Nucleus accumbens (tissue), 56 donors: ENCODE measurements at places on chromosomes 12 and 14.

GRCh38 chr12:12008232-12008850, 62.4 kb upstream of the BCL2L14 start:
- DNase-seq, result no peak

DNA sequence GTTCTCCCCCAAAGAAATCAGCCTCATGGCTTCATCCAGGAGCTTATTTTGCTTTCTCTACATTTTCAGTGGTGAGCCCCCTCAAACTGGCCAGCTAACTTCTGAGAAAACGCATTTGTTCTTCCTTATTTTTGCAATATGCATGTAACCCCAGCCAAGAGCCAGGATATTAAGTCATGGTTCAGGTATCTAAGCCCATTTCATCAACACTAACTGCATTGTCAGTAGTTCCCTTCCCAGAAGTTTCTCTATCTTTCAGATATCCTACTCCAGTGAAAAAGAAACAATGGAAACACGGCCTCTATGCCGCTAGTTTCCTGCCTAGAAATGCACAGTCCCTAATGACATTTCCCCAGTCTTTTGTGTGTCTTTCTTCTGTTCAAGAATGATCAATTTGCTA, 102.8 kb upstream of the RASSF8 start:
- DNase-seq, result no peak

GRCh38 chr14:69614592-69614991, 3.2 kb downstream of the SUSD6 start:
- no peak for DNase-seq

DNA sequence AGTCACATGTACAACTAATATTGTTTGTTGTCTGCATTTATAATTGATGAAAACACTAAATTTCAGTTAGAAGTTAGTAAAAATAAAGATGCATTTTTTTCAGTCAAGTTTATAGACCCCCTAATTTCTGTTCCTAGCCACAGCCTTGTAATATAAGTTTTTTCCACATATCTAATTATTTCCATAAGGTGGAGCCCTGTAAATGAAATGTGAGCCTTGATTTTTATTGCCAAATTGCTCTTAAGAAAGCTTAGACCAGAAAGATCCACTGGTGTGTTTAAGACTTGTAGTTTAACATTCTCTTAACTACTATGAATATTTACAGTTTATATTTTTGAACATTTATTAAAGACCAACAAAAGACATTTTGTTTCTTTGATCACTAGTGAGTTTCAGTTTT, 322.1 kb upstream of the RGS6 start:
- DNase-seq, result no peak

- no peak for DNase-seq
Observed at GRCh38 chr14:35213869-35214387, 78.3 kb upstream of the PSMA6 start.

DNA sequence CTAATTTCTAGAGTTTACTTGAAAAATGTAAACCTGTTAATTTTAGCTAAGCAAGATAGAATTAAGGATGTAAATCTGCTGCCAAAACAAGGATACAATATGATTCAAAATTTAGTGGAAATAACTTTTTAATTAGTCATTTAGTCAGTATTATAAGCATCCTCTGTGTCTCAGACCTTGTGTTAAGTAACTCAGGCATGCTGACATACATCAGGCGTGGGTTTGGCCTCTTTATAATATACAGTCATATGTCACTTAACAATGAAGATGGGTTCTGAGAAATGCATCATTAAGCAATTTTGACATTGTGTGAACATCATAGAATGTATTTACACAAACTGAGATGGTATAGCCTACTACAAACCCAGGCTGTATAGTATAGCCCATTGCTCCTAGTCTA, 386.9 kb downstream of the ZFP36L1 start:
- no peak for DNase-seq

- DNase-seq, result no peak
Observed at GRCh38 chr14:71141701-71142374, 234.6 kb downstream of the PCNX1 start.

DNA sequence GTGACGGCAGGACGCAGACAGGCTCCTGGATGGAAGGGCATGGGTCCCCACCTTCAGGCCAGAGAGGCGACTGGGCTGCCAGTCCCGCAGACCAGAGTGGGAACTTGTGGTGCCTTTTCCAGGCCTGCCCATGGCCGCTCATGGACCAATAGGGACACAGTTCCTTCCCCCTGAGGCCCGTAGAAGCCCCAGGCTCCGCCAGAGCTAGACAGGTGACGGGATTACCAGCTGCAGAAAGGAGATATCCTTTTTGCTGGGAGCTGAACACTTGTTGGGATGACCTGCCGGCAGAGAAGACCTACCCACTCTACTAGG, 73.6 kb upstream of the RASSF8 start:
- no peak for DNase-seq

DNA sequence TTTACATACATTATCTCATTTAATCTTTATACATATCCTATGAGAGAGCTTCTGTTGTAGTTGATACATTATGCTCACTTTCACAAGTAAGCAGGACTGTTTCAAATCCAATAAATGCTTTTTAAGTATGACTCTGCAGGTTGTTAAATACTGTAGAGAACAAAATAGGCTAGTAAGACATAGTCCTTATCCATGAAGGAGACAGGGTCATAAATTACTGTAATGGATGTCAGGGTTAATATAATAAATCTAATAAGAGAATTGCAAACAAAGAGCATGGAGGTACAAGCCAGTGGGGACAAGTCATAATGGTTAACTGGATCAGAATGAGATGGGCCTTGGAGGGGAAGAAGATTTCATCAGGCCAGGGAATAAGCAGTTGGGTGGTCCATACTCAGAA, 303.8 kb upstream of the RGS6 start:
- no peak for DNase-seq

GRCh38 chr14:23435543-23436326, at the start of gene MYH7:
Gene MYH7 (minus strand): TSS chr14:23435660. CDS start chr14:23433732, 1,928 bp downstream.
- DNase-seq, result no peak

DNA sequence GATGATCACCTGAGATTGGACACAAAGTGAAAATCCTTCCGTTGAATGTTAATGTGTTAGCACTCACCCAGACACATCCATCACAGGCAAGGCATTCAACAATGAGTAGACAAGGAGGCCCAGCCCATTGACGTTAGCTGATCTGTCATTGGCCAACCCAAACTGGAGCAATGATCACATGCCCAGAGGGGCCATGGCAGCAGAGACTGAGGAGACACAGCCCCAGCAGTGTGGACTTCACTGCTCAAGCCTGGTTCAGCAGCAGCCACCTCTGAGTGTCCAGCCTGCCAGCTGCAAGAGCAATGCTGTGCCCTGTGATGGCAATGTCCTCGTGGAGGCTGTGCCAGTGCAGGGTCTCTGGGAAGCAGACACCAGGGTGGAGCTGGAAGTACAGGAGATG, 622.2 kb downstream of the AACS start:
- no peak for DNase-seq

DNA sequence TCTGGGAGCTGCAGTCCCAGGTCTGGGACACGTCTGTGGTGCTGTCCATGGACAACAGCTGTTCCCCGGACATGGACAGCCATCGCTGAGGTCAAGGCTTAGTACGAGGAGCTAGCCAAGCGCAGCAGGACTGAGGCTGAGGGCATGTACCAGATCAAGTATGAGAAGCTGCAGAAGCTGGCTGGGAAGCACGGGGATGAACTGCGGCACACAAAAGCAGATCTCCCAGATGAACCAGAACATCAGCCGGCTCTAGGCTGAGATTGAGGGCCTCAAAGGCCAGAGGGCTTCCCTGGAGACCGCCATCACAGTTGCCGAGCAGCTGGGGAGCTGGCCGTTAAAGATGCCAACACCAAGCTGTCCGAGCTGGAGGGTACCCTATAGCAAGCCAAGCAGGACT, 375.3 kb downstream of the SEC23A start:
- DNase-seq, result no peak

- DNase-seq, result no peak
Observed at GRCh38 chr12:66352197-66352596, 49.9 kb downstream of the HELB start.

DNA sequence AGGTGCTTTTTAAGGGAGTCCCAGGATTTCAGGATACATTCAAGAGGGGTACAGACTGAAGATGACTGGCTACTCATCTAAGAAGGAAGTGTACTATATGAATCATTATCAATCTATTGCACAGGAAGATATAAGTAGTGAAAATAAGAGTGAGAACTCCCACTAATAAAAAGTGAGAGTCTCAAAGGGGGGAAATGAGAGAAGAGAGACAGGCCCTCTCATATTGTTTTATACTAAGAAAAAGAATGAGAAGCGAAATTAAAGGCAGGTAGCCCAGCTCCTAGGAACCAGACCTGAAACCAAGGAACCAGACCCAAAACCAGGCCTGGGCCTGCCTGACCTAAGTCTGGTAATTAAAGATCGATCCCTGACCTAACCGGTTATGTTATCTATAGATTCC, 54.6 kb downstream of the TESPA1 start:
- no peak for DNase-seq

DNA sequence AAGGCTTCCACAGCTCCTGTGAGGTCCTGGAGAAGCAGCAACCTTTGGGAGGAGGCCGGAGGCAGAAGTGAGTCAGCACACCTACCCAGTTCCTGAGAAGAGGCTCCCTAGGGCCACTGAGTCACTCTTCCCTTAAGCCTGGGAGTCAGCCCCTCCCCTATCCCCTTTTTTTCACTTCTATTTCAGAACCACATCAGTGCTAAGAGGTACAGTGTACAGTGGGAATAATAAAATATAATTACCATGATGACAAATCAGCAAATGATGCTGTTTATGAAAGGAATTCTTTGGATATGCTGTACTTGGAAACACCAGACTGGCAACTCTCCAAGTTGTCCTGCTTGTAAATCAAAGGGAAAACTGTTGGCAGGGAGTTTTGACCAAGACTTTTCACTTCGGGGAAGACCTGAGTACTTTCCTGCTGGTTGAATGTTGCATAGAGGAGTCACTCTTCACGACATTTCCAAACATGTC, 7.8 kb upstream of the TBPL2 start:
- DNase-seq, result no peak

DNA sequence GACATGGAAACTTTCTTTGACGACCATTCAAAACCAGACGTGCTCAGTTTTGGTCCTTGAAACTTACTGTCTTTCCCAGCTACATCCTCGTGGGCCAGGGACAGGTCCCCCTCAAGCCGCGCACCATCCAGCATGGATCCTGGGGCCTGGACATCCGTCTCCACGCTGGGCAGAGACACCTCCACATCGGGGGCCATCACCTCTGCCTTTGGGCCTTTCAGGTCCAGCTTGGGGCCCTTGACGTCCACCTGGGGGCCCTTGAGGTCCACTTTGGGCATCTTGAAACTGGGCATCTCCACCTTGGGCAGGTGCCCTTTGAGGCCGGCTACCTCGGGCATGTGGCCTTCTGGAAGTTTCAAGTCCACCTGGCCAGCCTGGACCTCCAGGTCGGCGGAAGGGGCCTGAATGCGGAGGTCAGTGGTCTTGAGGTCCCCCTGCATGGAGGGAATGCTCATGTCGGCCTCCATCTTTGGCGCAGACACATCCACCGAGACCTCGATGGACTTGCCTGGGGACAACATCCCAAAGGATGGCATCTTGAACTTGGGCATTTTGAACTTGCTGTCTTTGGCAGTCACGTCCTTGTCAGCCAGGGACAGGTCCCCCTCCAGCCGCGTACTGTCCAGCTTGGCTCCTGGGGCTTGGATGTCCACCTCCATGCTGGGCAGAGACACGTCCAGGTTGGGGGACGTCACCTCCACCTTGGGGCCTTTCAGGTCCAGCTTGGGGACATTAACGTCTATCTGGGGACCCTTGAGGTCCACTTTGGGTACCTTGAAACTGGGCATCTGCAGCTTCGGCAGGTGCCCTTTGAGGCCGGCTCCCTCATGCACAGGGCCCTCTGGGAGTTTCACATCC, 17.1 kb downstream of the PLD4 start:
- DNase-seq, result no peak

- DNase-seq, result no peak
Observed at GRCh38 chr12:94811611-94812010, 161.3 kb upstream of the TMCC3 start.

DNA sequence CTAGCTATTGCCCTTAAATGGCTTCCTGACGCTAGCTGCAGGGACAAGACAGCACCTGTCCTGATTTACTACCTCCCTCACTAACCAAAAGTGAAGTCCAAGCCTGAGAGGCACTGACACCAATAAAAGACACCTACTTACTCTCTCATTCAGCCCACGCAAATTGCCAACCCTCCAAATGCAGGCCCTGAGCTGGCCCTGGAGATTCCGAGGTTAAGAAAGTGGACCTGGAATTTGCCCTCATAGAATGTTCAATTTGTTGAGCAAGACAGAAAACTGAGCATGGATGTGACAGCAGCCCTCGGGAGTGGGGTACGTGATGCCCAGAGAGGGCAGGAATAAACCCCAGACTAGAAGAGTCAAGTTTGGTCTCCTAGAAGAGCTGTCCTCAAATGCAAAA, 16.4 kb downstream of the SERPINA3 start:
- no peak for DNase-seq

DNA sequence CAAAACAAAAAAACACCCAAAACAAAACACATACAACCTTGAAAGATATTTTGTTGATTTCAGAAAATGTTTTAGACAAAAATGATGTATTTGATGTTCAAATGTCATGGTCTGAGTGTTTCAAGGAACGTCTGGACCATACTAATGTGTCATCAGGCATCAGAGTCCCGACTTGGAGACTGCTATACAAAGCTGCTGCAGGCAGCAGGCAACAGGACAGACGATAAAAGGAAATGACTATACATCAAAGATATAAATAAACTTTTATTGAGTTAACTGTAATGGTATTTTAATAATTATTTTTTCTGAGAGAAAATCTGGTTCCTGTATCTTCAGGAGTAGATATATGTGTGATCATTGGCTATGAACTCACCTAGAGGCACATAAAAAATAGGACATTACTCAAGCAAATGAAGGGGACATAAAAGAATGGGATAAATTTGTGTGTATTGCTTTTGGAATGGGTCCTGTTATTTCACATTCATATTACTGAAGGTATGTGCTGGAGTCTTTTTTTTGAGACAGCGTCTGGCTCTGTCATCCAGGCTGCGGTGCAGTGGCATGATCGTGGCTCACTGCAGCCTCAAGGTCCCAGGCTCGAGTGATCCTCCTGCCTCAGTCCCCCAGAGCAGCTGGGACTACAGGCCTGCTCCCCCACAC, 87.3 kb upstream of the HECTD1 start:
- no peak for DNase-seq

DNA sequence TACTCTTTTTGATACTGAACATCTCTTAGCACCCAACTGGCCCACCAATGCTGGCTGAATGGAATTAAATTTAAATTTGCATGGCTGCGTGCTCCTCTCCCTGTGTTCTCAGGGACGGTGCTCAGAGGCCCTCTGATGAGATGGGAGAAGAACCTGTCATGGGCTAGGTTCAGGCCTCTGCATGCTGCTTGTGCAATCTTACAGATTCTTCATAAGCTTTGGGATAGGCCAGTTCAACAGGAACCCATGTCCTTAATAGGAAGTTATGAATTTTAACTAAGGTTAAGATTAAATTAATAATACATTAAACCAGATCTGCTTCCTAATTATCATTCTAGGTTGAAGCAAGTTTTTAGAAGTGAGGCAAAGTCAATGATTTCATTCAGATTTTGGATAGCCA, 119.7 kb upstream of the LRIG3 start:
- DNase-seq, result no peak
